ENCODE measurements at places on chromosomes 1 and 21.

DNA sequence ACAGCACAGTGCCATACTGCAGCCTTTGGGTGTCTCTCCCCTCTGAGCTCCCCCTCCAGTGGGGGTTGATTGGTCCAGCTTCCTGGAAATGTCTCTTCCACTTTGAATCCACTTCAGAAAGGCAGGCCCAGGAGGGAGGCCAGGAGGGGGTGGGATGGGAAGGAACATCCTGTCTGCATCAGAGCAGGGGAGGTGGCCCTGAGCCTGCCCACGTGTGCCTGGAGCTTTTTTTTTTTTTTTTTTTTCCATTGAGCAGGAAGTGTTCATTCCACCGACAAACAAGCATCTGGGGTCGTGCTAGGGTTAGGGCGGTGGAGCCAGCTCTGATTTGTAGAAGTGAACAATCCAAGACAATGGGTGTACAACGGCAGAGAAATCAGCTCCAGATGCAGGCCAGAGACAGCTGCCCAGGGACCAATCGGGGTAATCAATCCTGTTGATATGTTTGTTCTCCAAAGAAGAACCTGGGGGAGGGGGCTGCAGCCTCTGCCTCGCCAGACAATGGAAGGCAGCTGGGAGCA, 93.3 kb downstream of the SSBP3 start:
- DNase-seq = no peak

DNA sequence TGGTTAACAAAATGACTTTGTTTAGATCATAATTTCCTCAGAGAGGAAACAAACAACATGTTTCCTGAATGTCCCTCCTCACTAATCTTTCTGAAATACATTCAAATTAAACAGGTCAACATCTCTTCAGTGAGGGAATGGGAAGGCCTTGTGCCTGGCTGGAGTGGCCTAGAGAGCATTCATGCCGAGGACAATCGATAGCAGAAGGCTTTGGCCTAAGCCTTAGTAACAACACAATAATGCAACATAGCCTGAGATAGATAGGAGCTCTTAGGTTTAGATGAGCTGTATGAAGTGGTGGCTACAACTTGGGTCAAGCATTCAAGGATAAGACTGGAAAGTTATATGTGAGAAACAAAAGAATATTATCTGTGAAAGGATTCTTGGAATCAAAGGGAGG, 37.4 kb downstream of the ILDR2 start:
- no peak for DNase-seq

- peak; percentile 87 for DNase-seq
These were observed at the start of gene DDOST for GRCh38 chr1:20661207-20662109. Gene DDOST (minus strand): TSS chr1:20661369. CDS start chr1:20661350, 19 bp downstream.

DNA sequence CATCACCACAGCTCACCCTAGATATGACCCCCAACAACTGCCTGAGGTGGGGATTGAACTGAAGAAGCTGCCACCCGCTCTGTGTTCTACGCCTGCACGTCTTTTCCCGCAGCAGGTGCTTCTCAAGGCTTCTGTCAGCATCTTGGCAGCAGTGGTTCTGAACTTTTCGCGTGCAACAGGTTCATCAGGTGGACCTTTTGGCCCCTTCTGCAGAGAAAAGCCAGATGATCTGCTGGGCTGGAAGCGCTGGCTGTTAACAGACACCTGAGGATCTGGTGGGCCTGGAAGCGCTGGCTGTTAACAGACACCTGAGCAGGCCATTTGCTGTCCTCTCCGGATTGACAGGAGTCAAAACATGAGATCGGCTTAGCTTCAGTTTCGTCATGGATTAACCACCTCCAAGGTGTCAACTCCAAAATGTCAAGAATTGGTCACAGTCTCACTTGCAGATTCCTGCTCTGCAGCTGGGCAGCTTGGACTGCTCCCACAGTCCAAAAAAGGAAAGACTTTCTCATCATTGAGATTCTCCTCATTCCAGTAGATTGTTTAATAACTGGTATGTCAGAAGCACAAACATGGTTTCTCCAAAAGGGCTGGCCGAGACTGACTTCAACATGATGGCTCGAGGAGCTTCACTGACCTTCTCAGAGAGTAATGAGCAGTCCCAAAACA, 4.7 kb downstream of the C1orf174 start:
- DNase-seq = no peak

GRCh38 chr21:40760821-40761220, 86.1 kb downstream of the DSCAM start:
- no peak for DNase-seq

GRCh38 chr1:60564916-60565750, 491.6 kb upstream of the C1orf87 start:
- no peak for DNase-seq

- DNase-seq = no peak
These were observed 423.9 kb downstream of the PTBP2 start for GRCh38 chr1:97145321-97145956.

- DNase-seq = peak; percentile 29
These were observed at the start of gene GSTM2 for GRCh38 chr1:109667452-109668122. Gene GSTM2 (plus strand): TSS chr1:109668057. CDS start chr1:109668116, 59 bp downstream.

DNA sequence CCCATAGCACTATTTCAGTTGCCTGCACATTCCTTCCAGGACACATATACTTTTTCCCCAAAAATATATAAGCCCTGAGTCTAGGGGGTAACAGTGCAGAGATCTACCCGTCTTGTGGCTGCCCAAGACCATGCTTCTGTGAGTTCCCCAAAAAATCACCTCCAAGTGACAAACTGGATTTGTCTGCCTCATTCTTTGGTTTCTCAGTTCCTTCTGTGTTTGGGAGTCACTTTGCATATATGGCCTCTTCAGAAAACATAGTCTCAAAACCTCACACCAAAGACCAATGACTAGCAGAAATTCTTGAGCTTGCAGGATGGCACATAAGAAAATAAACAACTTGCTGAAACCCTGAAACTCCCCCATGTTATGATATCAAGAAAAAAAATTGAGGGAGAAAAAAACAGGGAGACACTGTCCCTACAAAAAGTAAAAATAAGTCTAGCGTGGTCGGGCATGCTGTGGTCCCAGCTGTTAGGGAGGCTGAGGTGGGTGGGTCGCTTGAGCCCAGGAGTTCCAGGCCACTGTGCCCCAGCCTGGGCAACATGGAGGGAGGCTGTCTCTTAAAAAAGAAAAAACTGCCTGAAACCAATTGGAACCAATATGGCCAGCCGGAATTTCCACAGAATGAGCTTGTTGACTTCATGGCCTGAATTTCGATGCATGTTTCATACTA, 8.0 kb downstream of the JMJD4 start:
- no peak for DNase-seq

DNA sequence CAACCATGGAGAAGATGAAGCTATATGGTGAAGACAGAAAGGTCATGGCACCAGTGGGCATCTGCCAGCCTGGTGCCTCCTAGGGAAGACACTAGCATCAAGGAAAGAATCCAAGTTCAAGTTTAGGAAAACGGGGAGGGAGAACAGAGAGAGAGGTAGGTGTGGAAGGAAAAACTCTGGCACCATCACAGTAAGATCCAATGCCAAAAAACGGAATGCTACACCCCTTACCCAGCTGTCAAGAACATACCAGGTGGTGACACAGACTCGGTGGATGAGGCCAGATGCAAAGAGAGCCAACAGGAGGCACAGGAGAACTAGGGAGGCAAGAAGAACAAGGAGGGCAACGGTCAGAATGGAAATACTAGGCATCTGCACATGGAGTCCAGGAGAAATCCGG, 3.6 kb downstream of the KRTCAP2 start:
- DNase-seq = no peak

GRCh38 chr1:39732730-39733129, 6.0 kb upstream of the PPIE start:
- DNase-seq = no peak

DNA sequence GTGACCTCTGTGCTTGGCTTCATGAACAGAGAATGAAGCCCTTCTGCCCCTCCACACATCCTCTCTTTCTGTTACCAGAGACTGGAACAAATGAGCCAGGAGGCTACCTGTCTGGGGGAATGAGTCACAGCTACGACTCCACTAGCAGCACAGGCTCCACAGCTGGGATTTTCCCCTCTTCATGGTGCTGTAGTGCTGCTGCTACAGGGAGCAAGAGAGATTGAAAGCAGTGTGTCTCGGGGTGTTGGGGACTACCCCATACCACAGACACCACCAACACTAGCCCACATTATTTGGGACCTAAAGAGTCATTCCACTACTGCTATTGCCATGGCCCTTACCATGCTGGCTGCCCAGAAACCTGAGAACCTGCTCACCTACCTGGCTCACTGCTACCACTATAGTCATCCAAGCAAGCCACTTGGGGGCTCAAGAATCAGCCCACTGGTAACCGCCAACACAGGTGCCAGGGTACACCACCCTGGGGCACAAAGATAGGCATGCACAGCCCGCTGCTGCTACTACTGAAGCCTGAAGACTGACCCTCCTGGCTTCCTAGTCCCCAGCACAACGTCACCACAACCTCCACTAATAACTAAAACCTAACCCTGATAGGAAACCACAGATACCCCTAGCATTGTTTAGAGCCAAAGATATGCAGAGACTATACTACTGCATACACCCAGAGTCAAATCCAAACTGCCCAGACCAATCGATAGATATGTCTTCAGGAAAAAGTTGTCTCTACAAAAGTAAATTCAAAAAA, 17.7 kb downstream of the CD1E start:
- no peak for DNase-seq

GRCh38 chr1:180560868-180561600, 2.3 kb downstream of the OVAAL start:
- no peak for DNase-seq

- DNase-seq = no peak
These were observed 395 bp upstream of the CSRP1 start for GRCh38 chr1:201507360-201507675.

GRCh38 chr1:208137193-208137592, 107.0 kb downstream of the PLXNA2 start:
- no peak for DNase-seq

DNA sequence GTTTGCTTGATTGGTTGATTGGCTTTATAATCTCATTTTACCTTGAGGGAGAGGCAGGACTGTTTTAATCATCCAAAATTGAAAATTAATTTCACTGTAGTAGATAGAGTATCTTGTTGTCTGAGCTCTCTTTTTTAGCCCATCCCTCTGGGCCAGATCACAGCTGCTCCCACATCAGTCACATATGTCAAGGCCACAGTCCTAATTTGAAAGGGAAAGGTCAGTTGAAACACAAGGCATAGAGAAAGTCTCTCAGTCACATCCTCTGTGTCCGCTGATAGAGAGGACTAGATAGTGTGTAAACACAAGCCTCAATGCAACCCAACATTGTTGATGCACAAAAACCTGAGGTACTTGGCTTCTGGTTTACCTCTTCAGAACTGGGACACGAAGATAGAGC, 6.8 kb downstream of the C1orf74 start:
- no peak for DNase-seq

- no peak for DNase-seq
These were observed 25.5 kb upstream of the PTPRF start for GRCh38 chr1:43505077-43505780.

- DNase-seq = no peak
These were observed 58.5 kb downstream of the SLC25A24 start for GRCh38 chr1:108141621-108142020.

GRCh38 chr1:172723251-172723650, 64.3 kb downstream of the FASLG start:
- no peak for DNase-seq

- DNase-seq = no peak
These were observed 74.2 kb downstream of the PTPN14 start for GRCh38 chr1:214476986-214477870.

- DNase-seq = no peak
These were observed 133.8 kb downstream of the CAMTA1 start for GRCh38 chr1:6918925-6919511.

- DNase-seq = no peak
These were observed 14.1 kb downstream of the ZNF691 start for GRCh38 chr1:42860339-42861013.

DNA sequence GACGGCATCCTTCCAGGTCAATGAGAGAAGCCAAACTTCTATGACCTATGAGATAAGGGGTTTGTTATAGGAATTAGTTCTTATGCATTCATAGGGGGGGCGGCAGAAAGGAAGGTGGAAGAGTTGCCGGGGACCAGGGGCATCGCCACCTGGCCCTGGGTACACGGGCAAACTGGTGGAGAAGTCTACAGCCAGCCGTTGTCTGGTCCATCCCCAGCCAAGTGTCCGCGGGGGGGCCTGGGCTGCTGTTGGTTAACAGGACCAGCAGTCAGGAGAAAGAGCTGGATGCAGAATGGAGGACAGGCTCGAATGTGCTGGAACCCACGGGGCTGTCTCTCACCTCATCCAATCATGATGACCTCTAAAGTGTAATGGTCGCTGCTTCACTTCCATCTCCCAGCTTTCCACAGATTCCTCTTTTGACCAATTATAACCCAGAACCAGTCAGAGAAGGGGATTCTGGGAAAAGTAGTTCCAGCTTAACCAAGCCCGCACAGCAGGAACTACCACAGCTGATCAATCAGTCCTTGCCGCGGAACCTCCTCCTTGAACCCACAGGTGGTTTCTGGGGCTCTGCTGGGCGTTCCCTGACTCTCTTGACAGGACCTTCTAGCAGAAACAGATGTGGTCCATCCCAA, 17.8 kb downstream of the TMEM51 start:
- DNase-seq = no peak

DNA sequence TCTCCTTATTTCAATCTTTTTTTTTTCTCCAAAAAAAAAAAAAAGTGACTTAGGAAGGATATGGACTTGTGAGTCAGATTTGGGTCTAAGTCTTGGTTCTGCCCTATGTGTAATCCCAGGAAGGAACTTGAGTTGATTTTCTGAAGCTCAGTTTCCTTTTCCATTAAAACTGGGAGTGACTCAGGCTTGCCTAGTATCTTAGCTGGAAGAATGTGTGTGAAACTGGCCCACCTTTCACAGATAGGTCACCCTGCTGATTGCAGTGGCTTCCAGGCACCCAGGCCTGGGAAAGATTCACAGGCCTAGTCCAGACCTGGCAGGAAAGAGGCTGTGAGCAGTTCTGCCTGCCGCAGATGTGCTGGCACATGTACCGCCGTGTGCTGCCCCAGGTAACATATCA, 218.3 kb upstream of the HOOK1 start:
- no peak for DNase-seq

- no peak for DNase-seq
These were observed 216.8 kb downstream of the KAZN start for GRCh38 chr1:14815175-14815877.

- DNase-seq = no peak
These were observed 110.7 kb downstream of the AK5 start for GRCh38 chr1:77392486-77392885.

DNA sequence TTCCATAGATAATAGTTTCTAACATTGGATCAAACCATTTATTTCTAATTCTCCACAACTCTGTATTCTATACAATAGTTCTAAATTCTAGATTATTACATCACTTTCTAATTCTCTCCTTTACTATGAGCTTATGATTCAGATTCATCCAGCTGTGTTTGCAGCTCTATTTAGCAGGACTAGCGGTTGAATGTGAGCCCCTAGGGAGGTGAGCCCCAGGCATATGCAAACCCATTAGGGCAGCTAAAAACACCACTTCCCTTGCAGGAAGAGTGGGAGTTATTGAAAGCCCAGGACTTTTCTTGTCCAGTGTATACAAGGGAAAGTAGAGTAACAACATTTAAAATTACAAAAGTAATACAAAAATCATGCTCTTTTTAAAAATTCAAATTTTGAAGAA, 56.9 kb downstream of the KRTAP19-8 start:
- DNase-seq = no peak

Data from activated CD8-positive, alpha-beta memory T cell treated with anti-CD3 and anti-CD28 coated beads for 4 hours (primary cell).